SW480 (cell line): ENCODE measurements at places on chromosomes 16 and 17.
A peak's percentile ranks its signal among the peaks of the same experiment; 100 is the strongest.

GRCh38 chr16:56932721-56933619, 1.0 kb downstream of the HERPUD1 start:
- peak; percentile 79 for DNase-seq

DNA sequence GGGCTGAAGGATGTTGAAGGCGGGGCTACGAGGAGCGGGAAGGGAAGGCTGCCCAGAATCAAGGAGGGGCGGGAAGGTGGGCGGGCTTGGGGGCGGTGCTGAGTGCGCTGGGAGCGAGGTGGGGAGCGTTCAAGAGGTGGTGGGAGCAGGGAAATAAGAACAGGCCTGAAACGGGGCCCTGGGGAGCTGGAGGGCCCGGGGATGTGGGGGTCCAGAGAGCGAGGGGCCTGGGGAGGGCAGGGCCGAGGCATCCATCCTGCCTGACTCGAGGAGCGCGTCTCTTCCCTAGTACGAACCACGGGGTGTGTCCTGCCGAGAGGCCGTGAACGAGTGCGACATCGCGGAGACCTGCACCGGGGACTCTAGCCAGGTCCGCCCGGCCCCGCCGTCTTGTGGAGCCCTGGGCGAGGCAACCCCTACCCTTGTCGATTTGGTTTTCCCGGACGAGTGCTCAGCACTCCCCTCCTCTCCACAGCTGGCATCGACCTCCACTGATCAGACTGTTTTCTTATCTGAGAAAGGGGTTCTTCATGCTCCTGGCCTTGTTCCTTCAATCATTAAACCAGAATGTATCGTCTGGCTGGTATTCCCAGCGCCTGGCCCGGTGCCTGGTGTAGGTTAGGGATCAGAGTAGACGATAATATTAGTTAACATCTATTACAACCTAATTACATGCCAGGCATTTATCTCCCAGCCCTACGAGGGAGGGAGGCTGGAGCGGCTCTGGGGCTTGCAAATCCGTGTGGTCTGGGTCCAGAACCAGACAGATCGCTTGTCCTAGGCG, 17.2 kb downstream of the ADAM11 start:
- DNase-seq: peak; percentile 60

DNA sequence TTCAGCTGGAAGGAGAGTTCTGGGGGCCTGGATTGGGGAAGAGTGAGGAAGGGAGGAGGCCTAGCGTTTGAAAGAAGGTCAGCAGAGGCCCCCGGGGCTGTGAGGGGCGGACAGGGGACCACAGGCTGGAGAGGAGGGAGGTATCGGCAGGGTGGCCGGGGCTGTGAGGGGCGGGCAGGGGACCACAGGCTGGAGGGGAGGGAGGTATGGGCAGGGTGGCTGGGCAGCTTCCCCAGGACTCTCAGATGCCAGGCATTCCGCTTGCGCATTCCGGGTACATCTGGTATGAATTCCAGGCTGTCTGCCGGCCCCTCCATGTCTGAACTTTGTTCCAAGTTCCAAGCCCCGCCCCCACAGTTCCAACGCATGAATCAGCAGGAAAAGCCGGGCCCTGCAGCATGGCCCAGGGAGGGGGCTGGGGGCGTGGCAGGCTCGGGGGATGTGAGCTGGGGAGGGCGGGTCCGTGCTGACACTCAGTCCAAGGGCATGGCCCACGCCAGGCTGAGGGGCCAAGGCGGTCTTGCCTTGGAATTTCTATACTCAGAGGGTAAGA, 4.3 kb upstream of the TLCD2 start:
- peak; percentile 95 for DNase-seq

DNA sequence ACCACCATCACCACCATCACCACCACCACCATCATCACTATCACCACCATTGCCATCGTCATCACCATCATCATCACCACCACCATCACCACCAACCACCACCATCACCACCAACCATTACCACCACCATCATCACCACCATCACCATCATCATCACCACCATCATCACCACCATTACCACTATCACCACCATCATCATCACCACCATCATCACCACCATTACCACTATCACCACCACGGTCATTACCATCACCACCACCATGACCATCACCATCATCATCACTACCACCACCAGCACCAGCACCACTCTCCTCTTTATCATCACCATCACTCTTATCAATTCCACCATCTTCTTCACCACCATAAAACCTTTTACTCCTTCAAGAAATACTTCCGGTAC, 1.1 kb upstream of the TMEM114 start:
- no peak for DNase-seq

- peak; percentile 6 for DNase-seq
Observed at GRCh38 chr17:37239690-37240334, 136.0 kb upstream of the C17orf78 start.

DNA sequence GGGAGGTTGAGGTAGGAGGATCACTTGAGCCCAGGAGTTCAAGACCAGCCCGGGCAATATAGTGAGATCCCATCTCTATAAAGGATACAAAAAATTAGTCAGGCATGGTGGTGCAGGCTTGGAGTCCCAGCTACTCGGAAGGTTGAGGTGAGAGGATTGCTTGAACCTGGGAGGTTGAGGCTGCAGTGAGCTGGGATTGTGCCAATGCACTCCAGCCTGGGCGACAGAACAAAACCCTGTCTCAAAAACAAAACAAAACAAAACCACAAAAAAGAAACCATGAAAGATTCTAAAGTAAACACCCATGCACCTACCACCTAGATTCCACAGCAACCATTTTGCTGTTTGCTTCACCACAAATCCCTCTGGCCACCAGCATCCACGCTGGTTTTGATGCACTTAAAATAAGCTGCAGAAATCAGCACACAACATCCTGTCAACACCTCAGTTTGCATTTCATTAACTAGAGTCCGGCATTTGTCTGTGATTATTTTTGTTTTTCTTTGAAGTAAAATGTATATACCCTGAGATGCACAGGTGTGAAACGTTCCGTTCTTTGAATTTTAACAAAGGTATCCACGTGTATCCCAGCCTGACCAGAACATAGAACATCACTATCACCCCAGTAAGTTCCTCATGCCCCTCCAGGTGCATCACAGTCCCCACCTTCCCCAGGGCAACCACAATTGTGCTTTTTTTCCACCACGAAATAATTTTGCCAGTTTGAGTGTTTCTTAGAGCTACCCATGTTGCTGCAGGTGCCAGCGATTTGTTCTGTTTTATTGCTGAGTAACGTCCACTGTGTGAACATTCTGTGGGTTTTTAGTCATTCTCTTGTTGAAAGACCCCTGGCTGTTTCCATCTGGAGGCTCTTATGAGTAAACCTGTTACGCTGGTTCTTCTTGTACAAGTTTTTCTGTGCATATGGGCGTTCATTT, 191.5 kb downstream of the SEC14L1 start:
- peak; percentile 81 for DNase-seq

DNA sequence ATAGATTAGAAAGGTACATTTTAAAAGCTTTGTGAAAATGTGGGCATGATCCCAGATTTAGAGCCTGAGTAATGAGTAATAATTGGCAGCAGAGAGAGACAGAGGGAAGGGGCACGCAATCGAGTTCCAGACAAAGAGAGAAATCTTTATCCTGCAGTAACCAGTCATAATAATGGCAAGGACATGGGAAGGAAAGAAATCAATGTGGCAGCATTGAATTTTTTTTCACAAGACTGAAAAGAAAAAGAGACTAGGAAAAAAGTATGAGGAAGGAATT, 790.8 kb upstream of the SOX9 start:
- DNase-seq: no peak

DNA sequence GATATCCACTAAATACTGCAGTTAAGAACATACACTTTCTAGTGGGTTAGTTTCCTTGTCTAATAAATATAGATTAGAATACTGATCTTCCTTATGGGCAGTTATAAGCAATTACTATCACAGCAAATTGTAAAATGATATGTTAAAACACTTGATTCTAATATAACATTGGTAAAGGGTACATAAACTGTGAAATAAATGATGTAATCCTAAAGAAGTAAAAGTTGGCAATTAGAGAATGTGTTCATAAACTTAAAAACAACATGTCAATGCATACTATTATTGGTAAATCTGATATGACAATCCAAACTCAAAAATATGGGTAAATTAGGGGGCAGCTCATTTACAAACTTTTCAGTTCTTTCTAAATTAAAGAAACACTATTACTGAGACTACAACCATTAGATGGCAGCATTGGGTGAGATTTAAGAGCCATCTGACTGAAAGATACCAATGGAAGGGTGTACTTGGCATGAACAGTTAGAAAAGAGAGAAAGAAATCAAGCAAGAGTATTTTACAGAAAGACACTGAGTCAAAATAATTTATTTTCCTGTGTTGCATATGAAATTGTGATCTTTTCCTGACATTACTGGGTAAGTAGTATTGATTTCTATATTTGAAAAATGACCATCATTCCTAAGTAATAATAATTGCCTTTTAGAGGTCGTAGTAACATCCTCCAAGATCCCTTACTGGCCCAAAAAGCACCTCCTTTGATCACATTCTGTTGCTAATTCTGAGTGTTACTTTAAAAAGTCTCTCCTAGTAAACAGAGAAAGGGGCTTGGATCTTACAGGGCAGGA, 119.6 kb downstream of the SPAG9 start:
- peak; percentile 70 for DNase-seq

DNA sequence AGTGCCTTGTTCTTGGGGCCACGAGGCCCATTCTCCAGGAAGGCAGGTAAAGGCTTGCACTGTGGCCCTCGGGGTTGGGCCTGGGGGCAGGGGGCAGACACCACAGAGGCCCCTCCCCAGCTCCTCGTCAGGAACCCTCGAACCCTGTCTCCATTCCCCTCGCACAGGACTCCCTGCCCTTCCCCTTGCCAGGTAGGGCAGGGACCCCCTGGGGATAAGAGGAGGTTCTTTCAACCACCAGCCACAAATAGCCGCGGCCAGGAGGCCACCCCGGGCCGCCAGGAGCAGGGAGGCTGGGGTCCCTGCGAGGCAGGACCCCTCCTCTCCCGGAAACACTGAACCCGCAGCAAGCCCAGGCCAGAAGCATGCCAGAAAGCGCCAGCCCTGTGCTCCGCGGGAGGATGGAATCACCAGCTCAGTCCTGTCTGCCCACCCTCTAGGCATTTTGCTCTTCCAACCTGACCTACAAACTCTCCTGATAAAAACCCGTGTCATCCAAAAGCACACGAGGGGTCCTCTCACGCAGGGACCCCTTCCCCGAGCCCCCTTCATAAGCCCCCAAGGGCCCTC, 45.6 kb downstream of the SLC47A1 start:
- no peak for DNase-seq

GRCh38 chr17:47013341-47013740, 34.3 kb upstream of the RPRML start:
- DNase-seq: no peak

DNA sequence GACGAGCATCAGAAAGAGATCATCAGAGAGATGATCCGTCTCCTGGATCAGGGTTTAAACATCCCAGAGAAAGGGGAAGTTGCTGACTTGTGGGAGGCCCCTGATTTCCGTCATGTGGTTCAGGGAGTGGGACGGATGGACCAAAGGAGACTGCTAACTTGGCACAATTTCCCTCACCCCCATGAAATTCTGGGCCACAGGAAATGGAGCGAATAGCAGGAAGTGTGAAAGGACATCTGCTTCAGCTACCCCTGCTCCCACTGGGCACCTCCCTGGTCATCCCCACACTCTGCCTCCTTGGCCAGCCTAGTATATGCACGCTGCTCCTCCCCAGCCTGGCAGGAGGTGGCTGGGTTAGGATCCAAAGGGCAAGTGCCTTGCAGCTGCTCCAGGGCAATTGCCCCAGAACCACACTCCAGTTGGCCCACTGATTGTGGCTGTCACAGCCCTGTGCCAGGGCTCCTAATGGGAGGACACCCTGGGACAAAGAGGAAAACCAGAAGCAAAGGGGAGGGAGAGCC, 1.3 kb downstream of the ARRB2 start:
- no peak for DNase-seq

DNA sequence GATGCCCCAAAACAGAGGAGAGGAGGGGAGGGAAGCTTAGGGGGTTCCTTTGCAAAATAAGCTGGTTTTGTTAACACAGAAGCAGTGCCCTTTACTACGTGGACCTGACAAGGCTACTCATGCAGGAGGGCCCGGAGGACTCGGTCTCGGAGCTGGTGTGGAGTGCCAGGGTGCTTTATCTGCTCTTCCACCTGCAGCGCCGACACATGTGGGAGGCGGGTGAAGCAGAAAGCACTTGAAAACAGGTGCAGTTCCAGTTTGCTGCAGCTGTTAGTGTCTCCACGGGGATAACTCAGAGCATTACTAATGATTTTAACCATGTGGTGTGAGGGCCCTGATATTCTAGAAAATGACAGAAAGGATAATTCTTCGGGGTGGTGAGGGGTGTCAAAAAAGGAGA, 35.0 kb upstream of the MNT start:
- no peak for DNase-seq

DNA sequence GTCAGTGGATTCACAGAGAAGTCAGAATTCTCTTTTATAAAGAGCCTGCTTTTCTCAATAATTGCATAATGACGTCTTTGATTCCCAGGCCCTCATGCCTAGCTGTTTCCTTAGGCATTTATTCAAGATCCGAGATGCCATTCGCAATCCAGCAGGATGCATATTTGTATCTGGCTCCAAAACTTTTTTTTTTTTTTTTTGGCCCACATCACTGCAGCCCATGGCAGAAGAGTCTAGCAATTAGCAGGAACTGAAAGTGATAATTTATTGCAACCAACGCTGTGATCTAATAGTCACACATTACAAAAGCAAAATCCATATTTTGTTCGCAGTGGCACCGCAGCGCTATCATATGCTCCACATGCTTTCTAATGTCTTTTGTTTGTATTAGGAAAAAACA, 503.4 kb downstream of the MAF start:
- no peak for DNase-seq

GRCh38 chr16:53599548-53599947, 96.5 kb upstream of the AKTIP start:
- no peak for DNase-seq

DNA sequence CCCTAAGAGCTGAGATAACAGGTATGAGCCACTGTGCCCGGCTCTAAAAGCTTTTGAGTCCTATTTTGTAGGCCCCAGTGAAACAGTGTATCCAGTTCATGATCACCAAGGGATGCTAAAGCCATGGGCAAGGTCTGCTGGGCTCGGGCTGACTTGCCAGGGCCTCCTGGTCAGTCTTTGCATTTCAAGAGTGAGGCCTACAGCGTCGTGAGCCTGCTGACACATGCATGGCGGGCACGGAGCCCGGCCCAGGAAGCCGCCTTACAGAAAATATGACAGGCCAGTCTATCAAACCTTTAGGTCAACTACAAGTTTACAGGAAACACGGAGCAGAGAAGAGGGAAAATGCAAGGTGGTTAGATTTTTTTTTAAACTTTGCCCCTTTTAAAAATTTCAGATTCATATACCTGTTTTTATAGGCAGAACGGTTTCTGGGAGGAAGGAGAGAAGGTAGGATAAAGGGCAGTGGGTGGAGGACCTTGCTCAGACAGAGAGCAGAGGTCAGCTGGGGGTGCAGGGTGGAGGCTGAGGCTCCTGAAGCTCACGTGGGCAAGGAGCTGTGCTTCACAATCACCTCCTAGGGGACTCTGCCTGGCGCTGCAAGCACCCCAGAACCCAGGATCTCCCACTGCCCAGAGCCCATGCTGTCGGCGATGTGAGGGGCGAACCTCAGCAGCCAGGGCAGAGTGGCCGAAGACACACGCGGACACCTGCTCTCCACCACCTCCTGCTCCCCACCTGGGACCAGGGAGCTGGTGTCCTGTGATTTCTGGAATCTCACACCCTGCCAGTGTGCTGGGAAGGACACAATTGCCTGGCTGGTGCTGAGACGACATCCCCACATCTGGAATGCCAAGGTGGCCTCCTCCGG, 21.3 kb downstream of the C16orf95 start:
- DNase-seq: no peak
